ENCODE measurements at places on chromosomes 12 and 14.

GRCh38 chr12:7959701-7960121 is 23.7 kb upstream of the SLC2A3 start:
- DNase-seq, result no peak

- DNase-seq, result no peak
These were observed 450 bp downstream of the PRKAB1 start for GRCh38 chr12:119668324-119668841.

DNA sequence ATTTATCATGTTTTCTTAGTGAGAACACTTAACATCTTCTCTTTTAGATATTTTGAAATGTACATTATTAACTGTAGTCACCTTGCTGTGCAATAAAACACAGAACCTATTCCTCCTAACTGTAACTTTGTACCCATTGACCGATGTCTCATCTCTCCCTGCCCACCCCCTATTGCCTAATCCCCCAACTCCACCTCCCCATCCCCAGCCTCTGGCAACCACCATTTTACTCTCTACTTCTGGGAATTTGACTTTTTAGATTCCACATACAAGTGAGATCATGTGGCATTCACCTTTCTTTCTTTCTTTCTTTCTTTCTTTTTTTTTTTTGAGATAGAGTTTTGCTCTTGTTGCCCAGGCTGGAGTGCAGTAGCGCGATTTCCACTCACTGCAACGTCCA is 4.4 kb upstream of the CCDC198 start:
- no peak for DNase-seq

DNA sequence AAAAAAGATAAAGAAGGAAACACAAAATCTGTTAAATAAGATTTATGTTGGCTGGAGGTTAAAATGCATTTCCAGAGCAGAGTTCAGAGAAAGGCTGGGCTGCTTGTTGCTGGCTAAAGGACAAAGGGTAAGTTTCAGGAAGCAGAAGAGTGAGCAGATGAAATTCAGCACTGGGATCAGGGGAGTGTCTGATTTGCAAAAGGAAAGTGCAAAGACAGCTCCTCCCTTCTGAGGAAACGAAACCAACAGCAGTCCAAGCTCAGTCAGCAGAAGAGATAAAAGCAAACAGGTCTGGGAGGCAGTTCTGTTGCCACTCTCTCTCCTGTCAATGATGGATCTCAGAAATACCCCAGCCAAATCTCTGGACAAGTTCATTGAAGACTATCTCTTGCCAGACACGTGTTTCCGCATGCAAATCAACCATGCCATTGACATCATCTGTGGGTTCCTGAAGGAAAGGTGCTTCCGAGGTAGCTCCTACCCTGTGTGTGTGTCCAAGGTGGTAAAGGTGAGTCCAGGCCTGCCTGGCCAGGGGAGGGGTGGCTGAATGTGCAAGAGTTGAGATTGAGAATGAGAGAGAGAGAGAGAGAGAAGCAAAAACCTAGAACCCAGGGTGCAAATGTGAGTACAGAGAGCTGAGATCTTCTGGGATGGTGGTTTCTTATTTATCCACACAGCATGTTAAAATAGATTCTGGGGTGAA is at the start of gene OAS1:
OAS1 (plus strand) TSS at position 251 of the 703 bp plus-strand sequence; CDS start at position 329, 78 bp downstream.
- DNase-seq, result peak; percentile 35

- DNase-seq, result no peak
These were observed 29.4 kb upstream of the CERS5 start for GRCh38 chr12:50196537-50196936.

DNA sequence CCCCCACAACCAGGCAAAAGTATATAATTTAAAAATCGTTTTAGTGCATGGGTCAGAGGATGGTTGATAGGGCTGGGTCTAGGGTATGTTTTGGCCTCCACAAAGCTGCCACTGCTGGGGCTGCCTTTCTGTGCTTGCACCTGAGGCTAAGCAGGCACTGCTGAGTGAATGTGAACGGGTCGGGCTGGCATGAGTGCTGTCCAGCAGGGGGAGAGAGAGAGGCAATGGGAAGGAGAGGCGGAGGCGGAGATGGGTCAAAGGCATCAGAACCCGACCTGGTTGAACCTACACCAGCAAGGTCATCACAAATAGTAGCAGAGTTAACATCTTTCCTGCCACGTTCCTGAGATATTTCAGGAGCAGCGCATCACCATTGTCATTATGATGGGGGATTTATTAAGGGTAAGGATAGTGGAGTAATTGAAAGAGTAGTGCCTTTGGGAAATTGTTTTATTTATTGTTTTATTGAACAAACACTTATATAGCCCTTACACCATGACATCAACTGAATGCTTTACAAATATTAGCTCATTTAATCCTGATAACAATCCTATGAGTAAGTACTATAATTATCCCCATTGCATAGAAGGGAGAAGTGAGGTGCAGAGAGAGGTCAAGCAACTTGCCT is 5.8 kb upstream of the NRXN3 start:
- DNase-seq, result peak; percentile 25

GRCh38 chr12:62435303-62436163 is 31.1 kb upstream of the MON2 start:
- DNase-seq, result peak; percentile 41

- DNase-seq, result no peak
These were observed 77.2 kb upstream of the DCD start for GRCh38 chr12:54725233-54725843.

DNA sequence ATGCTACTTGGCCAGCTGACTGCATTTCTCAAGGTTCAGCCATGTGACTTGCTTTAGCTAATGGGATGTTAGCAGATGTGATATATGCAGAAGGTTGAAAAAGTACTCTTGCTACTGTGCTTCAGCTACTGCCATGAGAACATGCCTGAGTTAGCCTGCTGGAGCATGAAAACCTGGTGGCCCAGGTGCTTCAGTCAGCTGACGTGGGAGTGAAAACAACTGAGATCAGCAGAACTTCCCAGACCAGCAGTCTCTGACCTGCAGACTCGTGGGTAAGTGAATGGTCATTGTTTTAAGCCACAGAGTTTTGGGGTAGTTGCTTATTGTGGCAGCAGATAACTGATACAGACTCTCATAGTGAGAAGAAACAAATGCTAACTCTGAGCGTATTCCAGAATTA is 118.6 kb upstream of the GRIN2B start:
- no peak for DNase-seq
